Left kidney (tissue), 8 donors: ENCODE measurements at places on chromosomes 13 and 19. TPM values are rescaled to one million over a fixed set of nuclear protein-coding genes. Genes with fewer than 3 reads are reported as not detected.

- DNase-seq = peak; percentile 10
These were observed 240.9 kb upstream of the RFC3 start for GRCh38 chr13:33577007-33577406.

- no peak for DNase-seq
These were observed 183.6 kb upstream of the EDNRB start for GRCh38 chr13:78102121-78102677.

GRCh38 chr19:2113439-2114211, 16.9 kb downstream of the IZUMO4 start:
- DNase-seq = no peak

DNA sequence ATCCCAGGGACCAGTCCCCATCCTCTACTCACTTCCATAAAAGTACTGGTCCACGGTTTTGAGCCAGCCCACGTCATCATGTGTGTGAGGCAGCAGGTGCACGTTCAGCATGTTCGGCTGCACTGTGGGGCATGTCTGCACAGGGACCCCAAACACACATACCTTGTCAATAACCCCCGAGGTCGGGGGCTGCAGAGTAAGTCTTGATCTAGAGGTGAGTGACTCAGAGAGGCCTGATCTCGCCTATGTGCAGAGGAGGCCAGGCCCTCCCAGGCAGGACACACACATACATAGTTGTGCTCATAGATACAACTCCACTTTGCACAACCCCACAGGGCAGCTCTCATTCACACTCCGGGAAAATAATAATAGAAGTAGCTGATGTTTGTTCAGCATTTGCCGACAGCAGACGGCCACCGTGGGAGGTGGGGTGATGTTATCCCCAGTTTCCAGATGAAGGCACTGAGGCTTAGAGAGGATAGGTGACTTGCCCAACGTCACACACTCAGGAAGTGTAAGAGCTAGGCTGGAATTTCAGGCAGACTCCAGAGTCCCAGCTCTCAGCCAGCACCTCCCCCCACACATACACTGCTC, 774 bp downstream of the MAN2B1 start:
- DNase-seq = no peak

DNA sequence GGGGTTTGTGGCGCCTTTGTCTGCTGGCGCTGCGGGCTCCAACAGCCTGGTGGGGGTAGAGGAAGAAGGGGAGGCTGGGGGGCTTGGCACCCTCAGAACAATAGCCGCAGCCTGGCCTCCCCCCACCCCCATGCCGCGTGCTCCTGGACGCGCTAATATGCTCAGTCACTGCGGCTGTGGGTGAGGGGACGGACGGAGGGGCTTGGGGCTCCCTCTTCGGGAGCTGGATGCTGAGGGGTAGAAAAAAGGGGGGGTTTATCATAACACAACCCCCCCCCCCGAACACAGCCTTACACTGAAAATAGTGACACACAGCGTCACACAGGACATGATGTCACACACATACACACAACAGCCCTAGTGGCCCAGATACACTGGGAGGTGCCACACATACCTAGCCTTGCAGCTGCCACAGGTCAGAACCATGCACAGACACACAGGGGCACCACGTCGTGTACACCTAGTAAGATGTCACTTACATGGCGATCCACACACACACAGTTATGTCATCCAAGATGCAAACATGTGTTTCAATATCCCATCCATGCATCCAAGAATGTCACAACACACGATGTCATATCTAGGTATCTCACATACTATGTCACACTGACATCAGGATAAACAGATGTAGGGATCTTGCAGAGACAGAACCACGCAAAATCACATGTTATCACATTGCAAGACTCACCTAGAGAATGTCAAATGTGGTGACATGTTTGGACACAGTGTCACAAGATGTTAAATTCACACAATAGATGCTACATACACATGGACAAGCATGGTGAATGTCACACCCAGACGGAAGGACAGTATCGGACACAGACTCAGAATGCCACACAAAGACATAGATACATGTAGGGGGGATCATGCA, 806 bp downstream of the MAST1 start:
- no peak for DNase-seq

DNA sequence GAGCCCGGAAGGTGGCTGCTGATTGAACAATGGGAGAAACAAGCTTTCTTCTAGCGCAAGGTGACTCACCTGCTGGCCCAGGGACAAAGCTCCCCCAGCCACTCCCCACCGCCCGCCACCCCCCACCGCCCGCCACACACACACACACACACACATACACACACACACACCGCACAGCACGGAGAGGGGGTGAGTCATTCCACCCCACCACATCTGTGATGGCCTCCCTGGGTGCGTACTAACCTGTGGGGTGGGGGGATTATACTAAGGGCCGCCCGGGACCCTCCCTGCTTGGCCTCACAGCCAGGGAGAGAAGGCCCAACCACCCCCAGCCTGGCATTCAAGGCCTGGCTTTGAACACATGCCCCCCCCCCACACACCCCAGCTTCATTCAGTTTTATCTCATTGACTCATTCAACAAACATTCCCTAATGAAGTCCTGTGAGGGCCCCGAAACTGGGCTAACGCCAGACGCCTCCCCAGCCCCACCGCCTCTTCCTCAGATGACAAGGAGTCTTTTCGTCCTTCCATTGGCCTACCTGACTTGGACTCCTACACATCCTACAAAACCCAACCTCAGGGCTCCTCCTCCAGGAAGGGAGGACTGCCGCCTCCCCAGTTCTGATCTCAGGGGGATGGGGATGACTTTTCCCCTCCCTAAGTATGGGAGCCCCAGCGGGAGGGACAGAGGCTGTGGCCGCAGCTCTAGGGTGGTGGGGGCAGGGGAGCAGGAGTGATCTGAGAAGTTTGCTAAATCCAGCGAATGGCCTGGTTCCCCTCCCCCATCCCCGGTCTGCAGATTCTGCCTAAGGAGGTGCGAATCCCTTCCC, 5.8 kb upstream of the ONECUT3 start:
- no peak for DNase-seq

CALR3 gene
- polyA plus RNA-seq = not detected

GRCh38 chr19:19782783-19783182, 38.8 kb downstream of the ZNF506 start:
- no peak for DNase-seq

- DNase-seq = no peak
These were observed 96.8 kb upstream of the VSTM2B start for GRCh38 chr19:29429021-29429420.

GRCh38 chr13:73960474-73960873, 173.7 kb downstream of the KLF12 start:
- DNase-seq = no peak

- no peak for DNase-seq
These were observed 41.9 kb upstream of the RAP2A start for GRCh38 chr13:97392020-97392419.
